Activated T-helper 1 cell treated with anti-CD3 and anti-CD28 coated beads, Interleukin-2, amount 50 U/mL, for 16 hours (primary cell): ENCODE measurements at places on chromosomes 7 and 10.
A peak's percentile ranks its signal among the peaks of the same experiment; 100 is the strongest.

GRCh38 chr7:106535234-106535932 lies 125.6 kb downstream of the CCDC71L start:
- DNase-seq = no peak

- no peak for DNase-seq
These were observed 87.1 kb downstream of the CYP26A1 start for GRCh38 chr10:93160829-93161228.

- no peak for DNase-seq
These were observed 41.8 kb upstream of the LRRC18 start for GRCh38 chr10:48981310-48981907.

GRCh38 chr10:53836638-53837037 lies 964.4 kb downstream of the PCDH15 start:
- DNase-seq = no peak

GRCh38 chr10:126558881-126559280 lies 111.6 kb downstream of the C10orf90 start:
- DNase-seq = no peak

- DNase-seq = no peak
These were observed 153.9 kb downstream of the SNX13 start for GRCh38 chr7:17786314-17786852.

DNA sequence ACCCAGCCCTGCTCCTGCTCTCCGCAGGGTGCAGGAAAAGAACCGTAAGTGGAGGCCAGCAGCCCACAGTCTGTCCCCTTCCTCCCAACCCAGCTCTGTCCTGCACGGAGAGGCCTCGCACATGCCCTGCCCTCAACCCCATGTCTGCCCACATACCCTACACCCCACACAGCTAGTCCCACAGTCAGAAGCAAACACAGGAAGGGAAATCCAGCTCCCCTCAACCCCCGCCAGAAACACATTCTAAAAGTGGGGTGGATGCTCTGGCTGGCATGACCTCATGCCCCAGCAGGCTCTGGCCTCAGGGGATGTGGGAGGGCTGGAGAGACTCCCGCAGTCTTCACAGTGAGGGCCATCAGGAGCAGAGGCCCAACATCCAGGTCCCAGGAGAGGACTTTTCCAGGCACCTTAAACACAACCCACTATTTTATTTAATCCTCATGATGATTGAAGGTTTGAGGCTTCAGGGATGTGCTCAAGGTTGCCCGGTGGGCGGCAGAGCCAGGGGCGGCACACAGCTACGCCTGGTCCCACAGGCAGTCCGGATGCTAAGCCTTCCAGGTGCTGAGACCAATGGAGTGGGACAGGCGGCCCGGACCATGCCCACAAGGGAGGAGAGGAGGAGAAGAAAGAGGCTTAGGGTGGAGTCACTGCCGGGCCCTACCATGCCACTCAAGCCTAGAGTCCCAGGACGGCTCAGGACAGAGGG lies 29.9 kb downstream of the CALML5 start:
- DNase-seq = no peak

- DNase-seq = no peak
These were observed 346.4 kb upstream of the SHH start for GRCh38 chr7:156158693-156159092.

DNA sequence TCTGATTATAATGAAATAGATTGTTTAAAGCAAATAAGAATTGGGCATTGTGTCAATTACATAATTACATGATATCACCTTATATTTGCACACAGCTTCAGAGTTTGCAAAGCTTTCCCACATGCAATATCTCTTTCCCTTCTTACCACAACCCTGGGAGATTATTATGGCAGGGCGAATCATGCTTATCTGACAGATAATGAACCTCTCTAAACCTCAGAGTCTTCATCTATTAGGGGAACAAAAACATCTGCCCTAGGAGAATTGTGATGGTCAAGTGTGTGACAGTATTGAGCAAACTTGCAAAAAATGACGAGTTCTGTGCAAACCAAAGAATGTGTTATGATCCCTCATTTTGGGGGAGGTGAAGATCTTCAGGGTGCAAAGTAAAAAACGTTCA lies 90.0 kb downstream of the MYOF start:
- DNase-seq = no peak

GRCh38 chr10:35027567-35027966 lies 62.6 kb downstream of the CUL2 start:
- DNase-seq = no peak

- no peak for DNase-seq
These were observed 208.1 kb upstream of the HDAC9 start for GRCh38 chr7:18287482-18287881.

DNA sequence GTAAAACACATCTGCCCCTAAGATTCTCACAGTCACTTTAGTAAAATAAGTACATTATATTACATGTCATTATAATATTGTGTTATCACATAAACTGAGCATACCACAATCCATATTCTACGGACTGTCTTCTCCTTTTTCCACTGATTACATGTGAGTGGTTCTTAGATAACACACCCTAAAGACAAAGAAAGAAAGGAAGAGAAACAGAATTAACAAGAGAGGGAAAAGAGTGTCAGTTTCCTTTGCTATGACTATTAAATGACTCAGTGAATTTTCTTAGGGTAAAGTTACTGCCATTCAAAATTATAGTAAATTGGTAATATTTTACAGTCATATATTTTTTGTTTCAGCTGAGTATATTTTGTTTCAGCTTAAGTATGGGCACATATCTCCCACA lies 268.3 kb downstream of the TWIST1 start:
- no peak for DNase-seq

DNA sequence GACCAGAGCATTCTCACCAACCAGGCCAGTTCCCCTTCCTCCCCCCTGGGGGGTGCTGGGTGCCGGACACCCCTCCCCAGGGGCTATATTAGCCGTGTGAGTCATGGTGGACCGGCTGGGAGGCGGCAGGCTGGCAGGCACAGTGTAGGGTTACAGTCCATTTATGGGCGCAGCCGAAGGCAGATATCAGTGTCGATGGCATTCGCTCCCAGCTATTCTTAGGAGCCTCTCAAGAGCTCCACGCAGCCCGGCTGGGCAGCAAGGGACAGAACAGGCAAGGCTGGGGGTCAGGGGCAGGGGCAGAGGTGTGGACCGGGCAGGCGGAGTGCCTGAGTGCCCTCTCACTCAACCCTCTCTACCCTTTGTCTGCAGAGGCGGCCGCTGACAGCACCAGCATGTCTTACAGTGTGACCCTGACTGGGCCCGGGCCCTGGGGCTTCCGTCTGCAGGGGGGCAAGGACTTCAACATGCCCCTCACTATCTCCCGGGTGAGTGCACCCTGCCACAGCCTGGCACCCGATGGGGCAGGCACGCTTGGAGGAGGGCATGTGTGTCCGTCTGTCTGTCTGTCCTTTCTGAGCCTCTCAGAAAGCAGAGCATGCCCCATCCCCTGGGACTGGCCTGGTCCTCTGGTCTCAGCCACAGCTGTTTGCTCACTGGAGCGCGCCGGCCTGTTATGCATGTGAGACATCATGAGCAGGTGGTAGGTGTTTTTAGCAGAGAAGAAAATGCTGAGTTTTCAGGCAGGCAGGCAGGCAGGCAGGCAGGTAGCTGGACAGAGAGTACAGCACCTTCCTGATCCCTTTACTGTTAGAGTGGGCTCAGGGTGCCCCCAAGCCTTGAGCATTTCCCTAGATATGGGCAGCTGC lies at the start of gene LDB3:
Gene LDB3, plus strand, starts transcription at position 215 of the 869 bp plus-strand sequence. Its CDS starts 181 bp downstream, at position 396.
- no peak for DNase-seq

DNA sequence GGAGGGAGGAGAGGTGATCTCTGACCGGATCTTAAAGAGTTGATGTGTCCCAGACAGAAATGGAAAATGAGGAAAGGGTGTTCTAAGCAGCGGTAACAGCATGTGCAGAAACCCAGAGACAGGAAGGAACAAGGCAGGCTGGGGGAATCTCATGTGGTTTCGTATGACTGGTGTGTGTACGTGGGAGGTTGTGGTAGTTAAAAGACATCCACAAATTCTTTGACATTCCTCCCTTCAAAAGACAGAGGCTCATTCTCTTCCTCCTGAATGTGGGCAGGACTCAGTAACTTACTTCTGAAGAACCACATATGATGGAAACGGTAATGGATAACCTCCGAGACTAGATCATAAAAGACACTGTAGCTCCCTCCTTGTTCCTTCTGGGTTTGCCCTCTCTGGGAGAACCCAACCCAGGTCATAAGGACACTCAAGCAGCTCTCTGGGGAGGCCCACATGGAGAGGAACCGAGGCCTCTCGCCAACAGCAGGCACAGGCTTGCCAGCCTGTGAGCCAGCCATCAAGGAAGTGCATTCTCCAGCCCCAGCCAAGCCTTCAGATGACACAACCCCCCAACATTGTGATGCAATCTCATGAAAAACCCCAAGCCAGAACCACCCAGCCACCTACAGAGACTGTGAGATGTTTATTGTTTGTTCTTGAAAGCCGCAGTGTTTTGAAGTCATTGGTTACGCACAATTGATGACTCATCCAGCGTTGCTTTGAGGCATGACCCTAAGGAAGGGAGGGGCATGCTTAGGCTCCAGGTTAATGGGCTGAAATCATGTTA lies 116.0 kb downstream of the SLIT1 start:
- DNase-seq = peak; percentile 5

DNA sequence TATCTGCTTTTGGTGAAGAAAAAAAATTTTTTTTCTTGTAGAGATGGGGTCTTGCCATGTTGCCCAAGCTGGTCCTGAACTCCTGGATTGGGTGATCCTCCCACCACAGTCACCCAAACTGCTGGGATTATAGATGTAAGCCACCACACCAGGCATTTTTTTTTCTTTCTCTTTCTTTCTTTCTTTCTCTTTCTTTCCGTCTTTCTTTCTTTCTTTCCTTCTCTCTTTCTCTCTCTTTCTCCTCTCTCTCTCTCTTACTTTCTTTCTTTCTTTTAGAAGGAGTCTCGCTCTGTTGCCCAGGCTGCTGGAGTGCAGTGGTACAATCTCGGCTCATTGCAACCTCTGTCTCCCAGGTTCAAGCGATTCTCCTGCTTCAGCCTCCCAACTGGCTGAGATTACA lies 3.5 kb upstream of the UBE2D4 start:
- no peak for DNase-seq

DNA sequence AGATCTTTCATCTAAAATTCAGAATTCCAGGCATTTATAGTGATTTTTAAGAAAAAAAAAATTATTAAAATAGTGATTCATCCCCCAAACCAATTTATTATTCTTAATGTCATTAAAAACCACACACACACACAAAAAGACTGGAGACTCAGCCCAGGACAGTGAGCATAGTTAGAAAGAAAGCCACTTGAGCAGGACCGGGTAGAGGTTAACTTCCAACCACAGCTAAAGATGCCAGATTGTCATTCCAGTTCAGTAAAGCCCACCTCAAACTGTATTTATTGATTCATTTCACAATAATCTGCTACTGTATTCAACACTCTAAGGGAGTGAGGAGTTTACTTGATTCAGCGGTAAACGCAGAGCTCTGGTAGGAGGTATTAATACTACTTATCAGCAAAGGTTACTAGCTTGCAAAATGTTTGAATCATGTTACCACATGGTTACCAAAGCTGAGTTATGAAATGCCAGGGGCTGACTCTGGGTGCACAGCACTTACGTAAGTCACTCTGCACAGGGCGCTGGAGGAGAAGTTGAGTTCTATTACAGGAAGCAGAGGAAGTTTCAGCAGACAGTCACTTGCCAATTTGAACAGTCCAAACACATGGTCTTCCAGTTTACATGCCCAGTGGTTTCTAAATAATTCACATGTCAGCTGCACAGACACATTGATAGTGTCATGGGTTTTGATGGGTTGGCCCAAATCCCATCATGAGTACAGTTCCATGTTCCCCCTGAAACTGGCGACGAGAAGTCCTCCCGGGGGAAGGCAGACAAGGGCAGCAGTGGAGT lies 64.6 kb downstream of the KLF6 start:
- no peak for DNase-seq

DNA sequence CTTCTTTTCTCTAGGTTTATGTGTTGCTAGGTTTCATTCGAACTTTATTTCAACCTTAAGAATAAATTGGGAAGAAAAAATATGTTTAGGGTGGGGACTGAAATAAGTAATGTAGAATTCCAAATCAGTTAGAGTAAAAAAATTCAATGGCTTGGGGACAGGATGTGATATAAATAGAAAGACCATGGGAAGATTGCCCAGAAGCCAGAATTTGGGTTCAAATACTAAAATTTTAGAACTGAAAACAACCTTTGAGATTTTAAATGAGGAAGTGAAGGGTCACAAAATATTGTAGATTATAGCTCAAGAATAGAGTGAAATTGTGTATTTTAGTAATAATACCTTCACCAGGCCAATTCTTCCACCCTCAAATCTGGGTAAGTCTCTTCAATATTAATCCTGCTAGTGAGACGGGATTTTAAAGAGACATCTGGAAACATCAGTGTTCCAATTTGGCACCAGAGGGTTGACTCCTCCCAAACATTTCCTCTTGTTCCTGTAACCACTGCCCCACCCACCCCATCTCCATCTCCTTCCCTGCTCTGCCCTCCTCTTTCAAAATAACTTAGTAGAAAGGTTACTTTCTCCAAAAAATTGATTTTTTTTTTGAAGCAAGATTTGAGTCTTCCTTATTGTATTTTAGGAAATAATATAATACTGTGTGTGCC lies 51.3 kb upstream of the FAM3C start:
- DNase-seq = no peak

DNA sequence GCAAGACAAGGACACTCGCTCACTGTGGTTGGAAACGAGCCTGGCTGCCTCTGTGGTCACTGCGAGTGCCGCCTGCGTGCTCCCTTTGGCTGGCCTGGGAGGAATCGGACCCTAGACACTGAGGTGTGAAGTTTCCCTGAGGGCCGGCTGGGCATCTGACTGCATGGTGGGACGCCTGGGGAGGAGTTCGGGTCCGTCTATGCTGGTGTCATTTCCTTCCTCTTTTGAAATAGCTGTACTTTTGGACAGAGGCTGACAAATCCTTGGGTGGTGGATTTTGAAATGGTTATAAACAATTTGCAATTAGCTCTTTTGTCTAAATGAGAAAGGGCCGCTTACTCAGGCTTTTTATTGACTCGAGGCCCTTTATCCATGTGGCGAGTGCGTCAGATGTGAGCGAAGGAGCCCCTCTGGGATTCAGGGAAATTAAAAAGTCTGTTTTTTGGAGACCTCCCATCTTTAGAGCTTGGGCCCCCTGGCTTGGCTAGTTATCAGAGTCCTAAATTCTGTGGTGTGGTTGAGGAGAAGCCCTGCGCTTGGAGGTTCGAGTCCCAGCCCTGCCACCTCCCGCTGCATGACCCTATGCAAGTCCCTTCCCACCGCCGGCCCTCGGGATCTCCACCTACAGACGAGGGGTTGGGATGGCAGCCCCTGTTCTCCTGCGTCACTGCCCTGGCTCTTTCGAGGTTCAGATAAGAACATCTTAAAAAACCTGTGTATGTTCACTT lies 147.1 kb downstream of the RGS10 start:
- no peak for DNase-seq

- DNase-seq = no peak
These were observed 3.1 kb downstream of the ELAPOR2 start for GRCh38 chr7:87056346-87056745.

DNA sequence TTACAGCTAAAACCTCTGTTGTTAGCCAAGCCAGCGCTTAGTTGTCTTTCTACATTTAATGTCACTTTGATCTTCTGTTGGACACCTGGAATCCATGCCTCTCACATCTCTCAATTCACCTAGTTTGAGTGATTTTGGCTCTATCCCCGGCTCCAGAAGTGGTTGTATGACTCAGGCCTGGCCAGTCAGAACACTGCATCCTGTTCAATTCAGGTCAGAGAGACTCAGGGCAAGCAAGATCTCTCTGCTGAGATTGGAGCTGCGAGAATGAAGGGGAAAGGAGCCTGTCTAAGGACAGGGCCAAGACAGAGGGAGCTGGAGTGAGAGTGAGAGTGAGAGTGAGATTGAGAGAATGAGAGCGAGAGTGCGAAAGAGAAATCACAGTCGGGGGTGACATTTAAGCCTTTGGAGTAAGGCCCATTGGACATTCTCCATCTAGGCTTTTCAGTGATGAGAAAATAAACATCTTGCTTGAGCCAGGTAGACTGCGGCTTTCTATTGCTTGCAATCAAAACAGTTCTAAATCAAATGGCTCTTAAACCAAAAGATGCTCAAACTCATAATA lies 83.3 kb upstream of the DYNC1I1 start:
- no peak for DNase-seq
